Left cardiac atrium (tissue), 4 donors: ENCODE measurements at places on chromosomes 7 and 10. TPM values are rescaled to one million over a fixed set of nuclear protein-coding genes. Genes with fewer than 3 reads are reported as not detected.

The COX15 gene
- 22.7 TPM for total RNA-seq

The SLC26A3 gene
- not detected for total RNA-seq

The CASD1 gene
- 20.2 TPM for total RNA-seq

The NXPH1 gene
- not detected for total RNA-seq

The EGR2 gene
- total RNA-seq, result 4.4 TPM

The CALHM3 gene
- total RNA-seq, result not detected

The MBL2 gene
- not detected for total RNA-seq

The PLCE1 gene
- 25.7 TPM for total RNA-seq

The TRPV6 gene
- 0.24 TPM for total RNA-seq

The FGL2 gene
- 20.8 TPM for total RNA-seq

The C10orf62 gene
- total RNA-seq, result 0.35 TPM

The ERCC6 gene
- total RNA-seq, result 19.6 TPM

The LRIT1 gene
- total RNA-seq, result not detected

The MALRD1 gene
- 0.84 TPM for total RNA-seq

The FAM180A gene
- total RNA-seq, result 3.6 TPM

The AOAH gene
- total RNA-seq, result 2.7 TPM

The SPDYE18 gene
- total RNA-seq, result 0.50 TPM

The RAB18 gene
- total RNA-seq, result 92.8 TPM

The SMIM30 gene
- 85.9 TPM for total RNA-seq

The PNLIPRP2 gene
- total RNA-seq, result not detected

The TLX1 gene
- total RNA-seq, result not detected

The ADRB1 gene
- total RNA-seq, result 60.9 TPM

The BUD31 gene
- total RNA-seq, result 51.7 TPM

The CPA4 gene
- 3.5 TPM for total RNA-seq

The NACAD gene
- total RNA-seq, result 5.5 TPM

The ANKRD16 gene
- 2.8 TPM for total RNA-seq

The CDC14C gene
- total RNA-seq, result not detected

The ALOX5 gene
- 13.8 TPM for total RNA-seq

The ELN gene
- 166 TPM for total RNA-seq

The TMEM72 gene
- 0.21 TPM for total RNA-seq

The SFTPA2 gene
- total RNA-seq, result 0.34 TPM

The FAM241B gene
- 6.7 TPM for total RNA-seq

The CDHR1 gene
- 0.68 TPM for total RNA-seq
